ENCODE measurements at places on chromosomes 11 and 22.

DNA sequence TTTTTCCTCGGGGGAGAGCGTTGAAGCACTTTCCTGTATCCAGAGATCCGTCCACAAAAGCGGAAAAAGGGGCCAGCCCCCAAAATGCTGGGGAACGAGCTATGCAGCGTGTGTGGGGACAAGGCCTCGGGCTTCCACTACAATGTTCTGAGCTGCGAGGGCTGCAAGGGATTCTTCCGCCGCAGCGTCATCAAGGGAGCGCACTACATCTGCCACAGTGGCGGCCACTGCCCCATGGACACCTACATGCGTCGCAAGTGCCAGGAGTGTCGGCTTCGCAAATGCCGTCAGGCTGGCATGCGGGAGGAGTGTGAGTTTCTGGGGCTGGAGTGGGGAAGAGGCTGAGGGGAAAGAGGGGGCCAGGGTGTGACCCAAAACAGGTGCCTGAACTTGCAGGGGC, 2.6 kb downstream of the NR1H3 start:
- no peak for DNase-seq

DNA sequence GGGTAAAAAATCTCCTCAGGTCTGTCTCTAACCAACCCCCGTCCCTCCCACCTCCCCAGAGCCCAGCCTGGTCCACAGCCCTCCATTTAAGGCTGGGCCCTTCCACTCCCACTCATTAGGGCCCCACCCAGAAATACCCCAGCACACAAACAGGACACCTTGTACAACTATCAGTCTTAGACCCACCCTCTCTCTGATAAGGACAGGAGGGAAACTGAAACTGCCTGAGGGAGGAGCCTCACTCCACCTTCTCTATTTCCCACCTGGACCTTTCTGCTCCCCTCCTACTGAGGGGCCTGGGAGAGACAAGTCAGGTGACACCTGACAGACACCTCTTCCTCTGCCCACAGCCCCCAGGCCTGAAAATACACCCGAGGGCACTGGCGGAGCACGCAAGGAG, 90.2 kb downstream of the PLEKHA7 start:
- no peak for DNase-seq

GRCh38 chr22:36317658-36318271, 64.8 kb downstream of the APOL1 start:
- no peak for DNase-seq

DNA sequence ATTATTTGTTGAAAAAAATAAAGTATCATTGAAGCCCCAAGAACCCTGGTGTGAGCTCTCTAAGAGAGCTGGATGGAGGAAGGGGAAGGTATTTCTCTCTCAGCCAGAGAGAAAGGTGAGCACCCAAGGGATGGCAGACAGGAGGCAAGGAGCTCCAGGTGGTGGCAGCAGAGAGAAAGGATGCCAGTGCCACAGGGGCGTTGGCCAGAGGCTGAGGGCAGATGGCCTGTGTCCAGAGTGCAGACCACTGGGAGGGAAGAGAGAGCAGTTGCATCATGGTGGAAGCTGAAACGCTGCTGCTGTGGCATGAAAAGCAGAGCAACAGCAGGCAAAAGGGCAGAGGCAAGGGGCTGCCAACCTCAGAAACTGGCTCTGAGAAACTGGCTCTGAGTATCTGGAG, 8.5 kb downstream of the SPON1 start:
- DNase-seq: no peak

GRCh38 chr11:86805873-86806310, 5.5 kb downstream of the PRSS23 start:
- peak; percentile 86 for DNase-seq

DNA sequence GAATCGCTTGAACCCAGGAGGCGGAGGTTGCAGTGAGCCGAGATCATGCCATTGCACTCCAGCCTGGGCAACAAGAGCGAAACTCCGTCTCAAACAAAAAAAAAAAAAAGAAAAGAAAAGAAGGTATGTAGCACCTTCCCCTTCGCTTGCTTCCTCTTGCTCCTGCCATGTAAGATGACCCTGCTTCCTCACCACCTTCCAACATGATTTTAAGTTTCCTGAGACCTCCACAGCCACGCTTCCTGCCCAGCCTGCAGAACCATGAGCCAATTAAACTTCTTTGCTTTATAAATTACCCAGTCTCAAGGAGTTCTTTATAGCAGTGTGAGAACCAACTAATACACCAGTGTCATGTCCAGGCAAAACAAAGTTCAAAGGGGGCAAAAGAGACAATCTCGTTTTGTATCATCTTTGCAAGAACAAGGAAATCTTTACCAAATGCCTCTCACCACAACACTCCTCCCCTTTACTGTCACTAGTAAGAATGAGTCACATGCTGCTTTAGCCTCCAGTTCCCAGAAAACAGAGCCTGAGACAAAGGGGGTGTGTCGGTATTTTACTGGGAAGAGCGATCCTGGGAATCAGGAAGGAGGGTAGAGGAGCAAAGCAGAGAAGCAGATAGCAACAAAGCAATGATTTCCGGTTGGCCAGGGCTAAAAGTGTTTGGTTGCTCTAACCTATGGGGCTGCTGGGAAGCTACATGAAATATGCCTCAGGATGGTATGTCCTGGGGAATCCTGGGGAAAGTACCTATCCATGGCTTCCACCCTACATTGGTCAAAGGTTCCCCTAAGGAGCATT, 10.5 kb upstream of the MCHR1 start:
- DNase-seq: peak; percentile 63

DNA sequence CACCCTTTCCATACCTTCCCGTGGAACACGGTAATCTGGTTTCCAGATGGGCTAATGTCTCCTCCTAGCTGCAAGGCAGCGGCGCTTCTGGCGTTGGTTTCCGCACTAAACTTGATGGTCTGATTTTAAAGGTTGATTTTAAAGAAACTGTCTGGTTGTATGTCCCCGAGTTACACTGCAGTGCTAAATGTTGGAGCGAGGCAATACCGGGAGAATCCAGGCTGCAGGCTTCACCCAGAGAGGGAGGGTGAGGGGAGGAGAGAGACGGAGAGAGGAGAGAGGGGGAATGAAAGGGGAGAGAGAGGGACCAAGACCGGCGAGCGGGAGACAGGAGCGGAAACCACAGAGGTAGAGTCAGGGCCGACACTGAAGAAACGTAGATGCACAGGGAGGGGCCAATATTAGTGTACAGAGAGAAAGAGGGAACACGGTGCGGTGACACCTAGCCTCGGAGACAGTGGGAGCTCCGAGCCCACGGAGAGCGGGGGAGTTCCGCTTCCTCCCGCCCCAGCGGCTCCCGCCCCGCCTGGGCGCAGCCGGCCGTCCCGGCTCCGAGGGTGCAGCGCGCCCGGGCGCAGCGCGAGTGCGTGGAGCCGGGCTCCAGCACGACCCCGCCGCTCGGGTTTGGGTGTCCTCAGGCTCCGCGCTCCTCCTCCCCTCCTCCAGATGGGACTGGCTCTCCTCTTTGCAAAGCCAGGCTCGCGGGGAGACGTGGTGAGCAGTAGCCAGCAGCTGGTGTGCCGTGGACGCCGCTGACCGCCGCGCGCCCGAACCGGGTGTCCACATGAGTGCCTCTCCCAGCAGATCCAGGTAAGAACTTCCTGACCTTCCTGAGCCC, 71.9 kb upstream of the GRAMD1B start:
- DNase-seq: no peak

Measured in inflammatory macrophage treated with lipopolysaccharide for 4 hours (primary cell).